ENCODE measurements at places on chromosomes 3 and 15. TPM values are rescaled to one million over a fixed set of nuclear protein-coding genes. Genes with fewer than 3 reads are reported as not detected.

YEATS2 gene
- total RNA-seq = 29.5 TPM

STRIT1 gene
- total RNA-seq = 2.5 TPM

SCN11A gene
- total RNA-seq = 1.9 TPM

CHL1 gene
- total RNA-seq = 19.8 TPM

PLA1A gene
- total RNA-seq = 0.20 TPM

SNX22 gene
- 0.99 TPM for total RNA-seq

NMB gene
- 1.2 TPM for total RNA-seq

ZKSCAN7 gene
- 8.1 TPM for total RNA-seq

CCR2 gene
- 2.9 TPM for total RNA-seq

IL5RA gene
- total RNA-seq = 0.79 TPM

PYGO1 gene
- 11.3 TPM for total RNA-seq

SLC51B gene
- not detected for total RNA-seq

TGM5 gene
- 4.1 TPM for total RNA-seq

HYKK gene
- total RNA-seq = 3.1 TPM

GOLGA6A gene
- 0.89 TPM for total RNA-seq

TMEM108 gene
- 1.4 TPM for total RNA-seq

MCTP2 gene
- total RNA-seq = 14.2 TPM

SI gene
- not detected for total RNA-seq

IL1RAP gene
- total RNA-seq = 12.9 TPM

CYB561D2 gene
- 12.2 TPM for total RNA-seq

CHCHD6 gene
- 8.8 TPM for total RNA-seq

All from skin of body (tissue), 3 donors.